AG10803 (cell line): ENCODE measurements at places on chromosomes 4 and X.
A peak's percentile ranks its signal among the peaks of the same experiment; 100 is the strongest.

GRCh38 chr4:85720735-85721134 lies 245.8 kb downstream of the ARHGAP24 start:
- DNase-seq, result peak; percentile 51

- DNase-seq, result no peak
These were observed 4.7 kb downstream of the TMSB4X start for GRCh38 chrX:12979616-12980015.

DNA sequence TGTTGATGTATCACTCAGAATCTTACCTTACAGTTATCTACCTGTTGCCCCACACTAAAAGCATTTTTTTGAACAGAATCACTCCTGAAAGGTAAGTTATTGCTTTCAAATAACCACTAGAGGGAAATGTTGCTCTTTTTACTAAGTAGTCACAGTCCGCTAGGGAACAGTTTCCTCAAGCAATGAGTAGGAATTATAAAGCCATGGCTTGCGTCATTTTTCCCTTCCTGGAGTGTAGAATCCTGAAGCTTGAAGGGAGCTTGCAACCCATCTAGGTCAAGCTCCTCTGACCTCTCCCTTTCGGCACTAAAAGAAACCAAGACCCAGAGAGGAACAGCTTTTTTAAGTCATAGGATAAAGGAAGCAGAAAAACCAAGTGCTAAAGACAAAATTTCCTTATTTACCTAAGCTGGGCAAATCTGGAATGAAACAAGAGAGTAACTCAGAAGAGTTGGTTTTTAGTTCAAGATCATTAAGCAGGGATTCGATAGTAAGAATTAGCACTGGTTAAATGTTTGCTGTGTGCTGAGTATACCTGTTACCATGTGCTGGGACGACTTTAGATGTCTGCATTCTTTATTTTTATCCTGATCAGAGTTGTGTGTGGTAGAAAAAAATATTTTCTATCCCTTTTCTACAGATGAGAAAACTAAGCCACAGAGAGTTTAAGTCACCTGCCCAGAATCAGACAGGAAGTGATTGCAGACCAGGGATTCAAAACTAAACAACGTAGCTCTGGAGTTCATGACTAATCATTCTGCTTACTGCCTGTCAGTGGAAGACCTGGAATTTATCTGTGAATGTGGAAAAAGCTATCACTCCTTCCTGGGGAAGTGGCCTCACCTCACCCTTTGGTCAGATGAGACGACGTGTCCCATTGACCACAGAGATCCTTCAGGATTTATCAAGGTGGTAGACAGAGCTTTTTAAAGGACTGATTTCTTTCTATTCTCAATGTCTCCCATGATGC lies 631.5 kb downstream of the RAB28 start:
- DNase-seq, result peak; percentile 69

DNA sequence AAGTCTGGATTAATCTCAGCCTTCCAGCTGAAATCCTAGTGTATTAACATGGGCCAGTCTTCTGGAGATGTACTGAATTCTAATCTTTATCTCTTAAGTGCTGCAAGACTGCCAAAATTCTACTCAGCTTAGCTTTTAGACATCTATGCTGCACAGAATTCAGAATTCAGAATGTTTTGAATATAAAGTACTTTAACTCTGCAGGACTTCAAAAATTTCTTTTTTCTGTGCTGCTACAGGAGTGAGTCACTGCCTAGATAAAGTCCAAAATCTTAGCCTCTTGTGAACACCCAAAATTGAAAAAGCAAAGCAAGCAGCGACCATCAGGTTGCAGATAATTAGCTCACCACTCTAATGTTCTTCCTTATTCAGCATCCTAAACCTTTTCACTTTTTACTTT lies 1092.6 kb upstream of the PCDH10 start:
- DNase-seq, result no peak

GRCh38 chr4:175790083-175790482 lies 22.0 kb downstream of the GPM6A start:
- no peak for DNase-seq

- no peak for DNase-seq
These were observed 30.0 kb upstream of the JADE3 start for GRCh38 chrX:46882266-46882665.

GRCh38 chr4:90001023-90001422 lies 106.4 kb downstream of the MMRN1 start:
- DNase-seq, result no peak

- no peak for DNase-seq
These were observed 46.0 kb upstream of the CLNK start for GRCh38 chr4:10730590-10730989.

DNA sequence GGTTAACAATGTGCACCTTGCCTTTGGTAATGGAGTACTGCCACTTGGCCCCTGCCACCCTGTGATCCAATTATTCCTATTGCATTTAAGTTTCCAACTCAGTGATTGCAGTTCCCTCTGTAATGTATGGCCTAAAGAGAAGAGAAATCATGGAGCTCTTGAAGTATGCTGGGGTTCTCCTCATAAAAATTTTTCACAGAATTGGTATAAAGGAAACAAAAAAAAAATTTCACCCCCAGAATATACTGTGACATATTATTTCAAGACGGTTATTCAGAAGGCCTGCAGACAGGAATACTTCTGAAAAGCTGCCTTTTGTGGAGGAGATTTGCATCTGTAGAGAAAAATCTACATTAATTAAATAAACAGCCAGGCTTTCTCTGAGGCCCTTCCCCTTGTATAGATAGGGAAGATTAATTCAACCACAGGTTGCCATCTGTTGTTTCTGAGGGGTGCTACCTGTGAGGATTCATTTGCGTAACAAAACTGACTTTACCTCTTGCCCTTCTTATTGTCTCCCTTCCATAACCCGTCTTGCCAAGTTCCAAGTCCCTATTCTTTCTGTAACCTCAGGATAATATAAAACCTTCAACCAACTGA lies 94.8 kb upstream of the LANCL3 start:
- DNase-seq, result no peak

DNA sequence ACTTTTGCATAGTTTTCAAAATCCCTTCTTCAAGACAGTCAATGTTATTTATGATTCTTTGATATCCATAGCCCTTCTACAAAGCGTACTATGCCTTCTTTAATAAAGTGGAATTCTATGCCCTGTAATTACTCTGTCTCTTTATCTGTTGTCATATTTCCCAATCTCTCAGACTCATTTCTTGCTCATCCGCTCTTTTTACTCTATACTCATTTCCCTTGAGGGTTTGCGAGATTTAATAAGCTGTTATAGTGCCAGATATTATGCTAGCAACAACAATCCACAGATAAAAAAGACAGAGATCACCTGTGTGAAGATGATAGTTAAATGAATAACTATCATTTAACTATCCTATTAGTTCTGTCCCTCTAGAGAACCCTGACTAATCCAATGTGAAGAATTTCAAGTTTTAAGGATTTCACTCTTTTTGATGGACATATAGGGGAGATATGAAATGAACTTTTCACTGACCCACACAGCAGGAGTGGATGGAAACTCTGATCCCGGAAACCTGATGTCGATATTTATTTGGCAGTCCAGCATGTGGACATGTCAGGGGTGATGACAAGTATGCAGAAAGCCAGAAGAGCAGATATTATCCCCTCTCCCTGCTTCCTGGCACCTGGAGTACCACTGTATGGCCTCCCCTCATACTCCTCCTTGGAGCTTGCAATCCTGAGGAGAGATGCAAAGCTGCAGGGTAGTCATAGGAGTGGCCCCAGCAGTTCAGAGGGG lies 49.7 kb downstream of the TMEM156 start:
- no peak for DNase-seq

- no peak for DNase-seq
These were observed 1569.9 kb downstream of the PCDH7 start for GRCh38 chr4:32290102-32290501.
